ENCODE measurements at places on chromosomes 5 and 9. TPM values are rescaled to one million over a fixed set of nuclear protein-coding genes. Genes with fewer than 3 reads are reported as not detected.

- DNase-seq: no peak
These were observed 68.4 kb downstream of the ANXA1 start for GRCh38 chr9:73219985-73220626.

DNA sequence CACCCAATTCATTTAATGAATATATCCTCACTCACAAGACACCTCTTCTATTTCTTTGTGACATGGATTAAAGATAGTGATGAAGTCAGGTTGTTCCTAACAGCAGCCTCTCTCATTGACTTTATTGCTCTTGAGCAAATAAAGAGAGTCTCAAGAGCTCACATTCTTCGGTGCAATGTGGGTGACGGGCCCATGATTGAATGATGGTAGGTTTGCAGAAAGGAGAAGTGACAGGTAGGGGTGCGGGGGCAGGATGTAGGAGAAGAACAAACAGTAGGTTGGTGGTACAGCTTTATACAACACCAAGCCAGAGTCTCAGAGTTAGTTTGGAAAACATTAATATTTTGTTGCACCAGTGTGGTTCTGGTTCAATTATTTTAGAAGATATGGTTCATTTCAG, 122.2 kb downstream of the SLIT3 start:
- no peak for DNase-seq

The NEUROG1 gene
- not detected for total RNA-seq

The RNF183 gene
- total RNA-seq: 0.25 TPM

The WNK2 gene
- total RNA-seq: 4.2 TPM

All from lung (tissue), 17 donors.